ENCODE measurements at places on chromosomes 1 and 21. TPM values are rescaled to one million over a fixed set of nuclear protein-coding genes. Genes with fewer than 3 reads are reported as not detected.

DNA sequence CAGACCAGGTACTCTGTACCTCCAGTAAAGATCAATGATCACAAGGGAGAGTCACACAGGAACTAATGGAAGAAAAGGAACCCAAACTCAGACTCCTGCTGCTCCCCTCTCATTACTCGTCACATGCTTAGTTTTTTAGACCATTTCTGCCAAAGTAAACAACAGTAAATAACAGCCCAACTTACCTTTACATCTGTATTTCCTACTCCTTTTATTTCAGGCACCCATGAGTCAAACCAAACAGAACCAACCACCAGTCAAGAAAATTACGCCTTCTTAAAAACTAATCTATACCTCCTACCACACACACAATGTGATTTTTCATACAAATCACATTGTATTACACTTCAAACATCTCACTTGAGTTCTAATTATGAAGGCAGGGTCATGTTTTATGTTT is 61.4 kb upstream of the HTR1D start:
- no peak for DNase-seq
- no peak overlapping the region for H3K27ac ChIP-seq
- H3K36me3 ChIP-seq = no peaks in the 10 kb centered on the region
- no peaks in the 10 kb centered on the region for H3K27me3 ChIP-seq

GRCh38 chr1:157418231-157418630 is 134.1 kb downstream of the FCRL5 start:
- no peaks in the 10 kb centered on the region for H3K36me3 ChIP-seq
- no peaks in the 10 kb centered on the region for H3K4me1 ChIP-seq
- H3K27ac ChIP-seq = no peak overlapping the region
- no peak for DNase-seq

GRCh38 chr1:44254392-44254910 is 41.2 kb downstream of the DMAP1 start:
- DNase-seq = no peak
- H3K4me3 ChIP-seq = no peak overlapping the region
- peaks cover 7% of the 10 kb centered on the region for H3K4me1 ChIP-seq
- no peaks in the 10 kb centered on the region for H3K27me3 ChIP-seq

GRCh38 chr1:183816110-183816509 is 11.2 kb downstream of the RGL1 start:
- H3K4me1 ChIP-seq = peaks cover 83% of the 10 kb centered on the region
- H3K36me3 ChIP-seq = no peaks in the 10 kb centered on the region

The PLXNA2 gene
- total RNA-seq = 4.1 TPM

DNA sequence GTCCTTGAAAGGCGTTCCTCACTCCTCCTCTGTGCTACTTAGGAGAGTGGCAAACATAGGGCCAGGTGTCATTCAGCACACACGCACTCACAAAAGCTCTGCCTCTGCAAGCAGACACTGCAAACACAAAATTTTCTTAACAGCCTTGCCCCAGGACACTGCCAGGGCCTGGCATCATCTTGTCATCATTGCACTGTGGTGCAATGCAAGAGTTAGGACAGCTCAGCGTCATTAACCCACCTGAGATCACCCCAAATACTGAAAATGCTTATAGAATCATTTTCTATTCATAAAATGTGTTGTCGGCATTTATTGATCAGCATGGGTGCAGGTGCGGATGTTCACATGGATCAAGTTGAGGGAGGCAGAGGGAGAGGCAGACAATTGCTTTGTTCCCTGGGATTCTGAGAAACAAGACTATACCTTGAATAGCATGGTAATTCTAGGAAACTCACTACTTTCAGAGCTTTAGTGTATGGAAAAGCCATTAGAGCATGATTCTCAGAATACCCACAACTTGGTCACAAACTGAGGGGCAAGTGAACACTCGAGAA is 3.0 kb downstream of the ADAM30 start:
- DNase-seq = no peak
- H3K4me1 ChIP-seq = no peaks in the 10 kb centered on the region
- no peak overlapping the region for H3K4me3 ChIP-seq
- H3K36me3 ChIP-seq = no peaks in the 10 kb centered on the region

DNA sequence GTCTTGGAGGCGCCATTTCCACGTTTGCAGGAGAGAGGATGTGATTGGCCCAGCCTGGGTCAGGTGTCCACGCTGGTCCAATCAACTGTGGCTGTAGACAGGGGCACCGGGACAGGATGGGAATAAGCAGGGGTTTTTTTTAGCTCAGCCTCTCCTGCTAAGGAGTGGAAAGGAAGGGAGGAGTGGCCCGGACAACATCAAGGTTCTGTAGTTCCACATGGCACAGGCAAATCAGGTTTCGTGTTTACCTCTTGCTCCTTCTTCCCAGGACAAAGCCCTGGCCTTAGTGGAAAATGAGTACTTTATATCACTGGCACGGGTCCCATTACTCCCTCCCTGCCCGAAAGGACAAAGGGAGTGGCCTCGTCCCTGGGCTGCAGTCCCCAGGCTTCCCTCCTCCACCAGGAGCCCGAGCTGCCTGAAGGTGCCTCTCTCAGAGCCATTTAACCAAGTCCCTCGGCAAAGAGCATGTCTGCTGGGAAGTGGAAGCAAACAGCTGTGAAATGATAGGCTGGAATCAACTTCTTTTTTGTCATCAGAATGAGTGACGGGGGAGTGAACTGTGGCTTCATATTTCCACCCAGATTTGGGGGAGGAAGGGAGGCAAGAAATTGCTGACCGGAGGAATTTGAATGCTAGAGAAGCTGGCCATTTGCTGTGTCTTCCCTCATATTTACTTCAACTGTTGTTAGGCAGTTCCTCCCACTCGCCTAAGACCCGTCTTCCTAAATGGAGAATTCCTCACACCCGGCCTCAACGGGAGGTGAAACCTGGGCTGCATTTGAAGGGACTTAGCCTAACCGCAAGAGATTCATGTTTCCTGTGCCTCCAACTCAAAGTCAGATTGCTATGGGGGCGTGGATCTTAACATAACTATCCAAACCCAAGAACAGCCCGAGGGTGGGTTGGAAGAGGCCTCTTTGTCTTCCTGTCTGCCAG is 84.9 kb upstream of the SLC44A3 start:
- H3K4me1 ChIP-seq = peaks cover 22% of the 10 kb centered on the region
- no peaks in the 10 kb centered on the region for H3K27me3 ChIP-seq
- peak overlapping the region; percentile 69 for H3K27ac ChIP-seq
- H3K36me3 ChIP-seq = no peaks in the 10 kb centered on the region
- H3K4me3 ChIP-seq = peak overlapping the region; percentile 17

- H3K27me3 ChIP-seq = no peaks in the 10 kb centered on the region
- no peak overlapping the region for H3K4me3 ChIP-seq
- no peaks in the 10 kb centered on the region for H3K36me3 ChIP-seq
- H3K27ac ChIP-seq = peak overlapping the region; percentile 90
Observed at GRCh38 chr1:8122477-8123407, 96.6 kb upstream of the ERRFI1 start.

DNA sequence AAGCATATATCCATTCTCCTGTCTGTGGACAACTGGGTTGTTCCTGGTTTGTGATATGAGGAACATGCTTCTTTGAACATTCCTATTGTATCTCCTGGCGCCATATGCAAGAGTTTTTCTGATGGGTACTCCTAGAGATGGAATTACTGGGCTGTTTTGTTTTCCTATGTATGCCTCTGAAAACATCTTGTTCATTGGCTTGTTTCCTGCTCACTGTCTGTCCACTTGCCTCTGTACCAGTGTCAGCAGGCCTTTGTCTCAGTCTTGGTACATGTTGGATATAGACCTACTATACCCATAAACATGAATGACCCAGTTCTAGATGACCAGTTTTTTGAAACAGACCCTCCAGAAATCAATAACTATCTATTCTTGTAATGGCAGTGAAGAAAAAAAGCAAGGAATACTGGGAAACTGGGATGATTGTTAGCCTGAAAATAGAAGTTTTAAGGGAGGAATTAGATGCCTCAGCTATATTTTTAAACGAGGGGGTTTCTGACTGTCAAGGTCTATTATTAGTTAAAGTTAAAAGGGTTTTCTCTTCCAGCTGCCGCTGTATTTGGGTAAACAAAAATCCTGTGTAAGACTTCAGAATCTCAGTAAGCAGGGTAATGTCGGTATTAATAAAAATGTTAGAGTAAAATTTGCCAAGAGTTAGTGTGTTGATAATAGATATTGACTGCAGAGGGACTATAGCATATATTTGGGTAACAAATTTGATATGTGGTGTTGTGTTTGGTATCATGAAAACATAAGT is 103.6 kb downstream of the RYR2 start:
- no peaks in the 10 kb centered on the region for H3K27me3 ChIP-seq
- H3K4me3 ChIP-seq = no peak overlapping the region
- DNase-seq = no peak
- H3K27ac ChIP-seq = no peak overlapping the region
- no peaks in the 10 kb centered on the region for H3K36me3 ChIP-seq
- no peaks in the 10 kb centered on the region for H3K4me1 ChIP-seq

GRCh38 chr1:30986755-30987154 is 78.2 kb upstream of the SDC3 start:
- H3K4me1 ChIP-seq = peaks cover 52% of the 10 kb centered on the region
- no peak overlapping the region for H3K4me3 ChIP-seq
- H3K36me3 ChIP-seq = no peaks in the 10 kb centered on the region
- no peak overlapping the region for H3K27ac ChIP-seq
- no peaks in the 10 kb centered on the region for H3K27me3 ChIP-seq

GRCh38 chr1:3610527-3611169 is 660 bp downstream of the MEGF6 start:
- H3K27me3 ChIP-seq = no peaks in the 10 kb centered on the region
- no peaks in the 10 kb centered on the region for H3K36me3 ChIP-seq
- no peak overlapping the region for H3K27ac ChIP-seq
- peaks cover 14% of the 10 kb centered on the region for H3K4me1 ChIP-seq

GRCh38 chr1:157403203-157403602 is 149.1 kb downstream of the FCRL5 start:
- no peak for DNase-seq
- H3K4me3 ChIP-seq = no peak overlapping the region
- H3K27ac ChIP-seq = no peak overlapping the region
- H3K4me1 ChIP-seq = no peaks in the 10 kb centered on the region
- no peaks in the 10 kb centered on the region for H3K27me3 ChIP-seq

- H3K27me3 ChIP-seq = no peaks in the 10 kb centered on the region
- H3K27ac ChIP-seq = no peak overlapping the region
- H3K4me1 ChIP-seq = no peaks in the 10 kb centered on the region
- no peak overlapping the region for H3K4me3 ChIP-seq
- no peak for DNase-seq
Observed at GRCh38 chr1:117093091-117093534, 28.4 kb downstream of the TRIM45 start.

The ARMH1 gene
- 17.4 TPM for total RNA-seq

GRCh38 chr1:26009796-26010447 is 11.7 kb upstream of the EXTL1 start:
- no peak for DNase-seq
- no peaks in the 10 kb centered on the region for H3K36me3 ChIP-seq
- no peaks in the 10 kb centered on the region for H3K27me3 ChIP-seq
- H3K27ac ChIP-seq = no peak overlapping the region

The NR5A2 gene
- 4.4 TPM for total RNA-seq

DNA sequence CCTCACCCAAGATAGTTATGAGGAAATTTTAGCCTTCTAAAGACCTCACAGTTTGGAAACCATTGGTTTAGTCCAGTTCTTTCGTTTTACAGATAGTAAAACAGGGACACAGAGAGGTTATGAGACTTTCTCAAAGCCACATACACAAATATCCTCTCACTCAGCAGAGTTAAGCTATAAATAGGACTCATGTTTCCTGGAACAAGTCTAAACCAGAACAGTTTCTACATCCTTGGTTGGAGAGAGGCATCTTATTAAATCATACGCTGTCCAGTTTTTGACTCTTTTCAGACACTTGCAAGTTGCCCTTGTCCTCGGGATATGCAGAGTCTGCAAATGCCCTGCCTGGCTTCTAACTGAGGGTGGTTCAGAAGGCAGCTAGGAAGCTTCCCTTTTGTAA is 462.1 kb upstream of the DEPDC1 start:
- H3K4me1 ChIP-seq = no peaks in the 10 kb centered on the region
- no peak overlapping the region for H3K27ac ChIP-seq
- no peak overlapping the region for H3K4me3 ChIP-seq
- no peaks in the 10 kb centered on the region for H3K27me3 ChIP-seq
- no peak for DNase-seq

- H3K4me1 ChIP-seq = peaks cover 5% of the 10 kb centered on the region
- no peaks in the 10 kb centered on the region for H3K36me3 ChIP-seq
- no peak overlapping the region for H3K4me3 ChIP-seq
Observed at GRCh38 chr1:183932412-183932811, 105.1 kb downstream of the COLGALT2 start.

Measured in testis (tissue), 5 donors.